ENCODE measurements at places on chromosomes 3 and 15.

GRCh38 chr3:111954228-111954990, 24.4 kb upstream of the ABHD10 start:
- DNase-seq, result no peak

- DNase-seq, result no peak
Observed at GRCh38 chr3:14505001-14505802, 34.9 kb downstream of the GRIP2 start.

DNA sequence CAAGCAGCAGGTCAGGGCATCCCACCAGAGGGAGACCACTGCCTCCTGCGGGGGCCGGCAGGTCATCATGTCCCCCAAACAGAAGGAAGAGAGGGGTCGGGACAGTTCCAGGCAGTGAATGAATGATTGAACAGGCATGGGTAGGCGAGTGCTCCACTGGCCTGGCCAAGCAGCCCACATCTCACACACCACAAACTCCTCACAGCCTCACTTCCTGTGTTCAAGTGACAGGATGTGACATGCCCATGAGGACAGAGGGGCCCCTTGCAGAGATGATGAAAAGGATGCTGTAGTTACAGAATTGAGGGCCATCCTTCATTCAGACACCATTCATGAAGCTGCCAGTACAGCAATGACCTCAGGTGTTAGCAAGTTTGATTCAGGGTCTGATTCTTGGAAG, 3.7 kb downstream of the IQSEC1 start:
- DNase-seq, result no peak

- peak; percentile 4 for DNase-seq
Observed at GRCh38 chr3:11236588-11237461, 35.4 kb upstream of the ATG7 start.

DNA sequence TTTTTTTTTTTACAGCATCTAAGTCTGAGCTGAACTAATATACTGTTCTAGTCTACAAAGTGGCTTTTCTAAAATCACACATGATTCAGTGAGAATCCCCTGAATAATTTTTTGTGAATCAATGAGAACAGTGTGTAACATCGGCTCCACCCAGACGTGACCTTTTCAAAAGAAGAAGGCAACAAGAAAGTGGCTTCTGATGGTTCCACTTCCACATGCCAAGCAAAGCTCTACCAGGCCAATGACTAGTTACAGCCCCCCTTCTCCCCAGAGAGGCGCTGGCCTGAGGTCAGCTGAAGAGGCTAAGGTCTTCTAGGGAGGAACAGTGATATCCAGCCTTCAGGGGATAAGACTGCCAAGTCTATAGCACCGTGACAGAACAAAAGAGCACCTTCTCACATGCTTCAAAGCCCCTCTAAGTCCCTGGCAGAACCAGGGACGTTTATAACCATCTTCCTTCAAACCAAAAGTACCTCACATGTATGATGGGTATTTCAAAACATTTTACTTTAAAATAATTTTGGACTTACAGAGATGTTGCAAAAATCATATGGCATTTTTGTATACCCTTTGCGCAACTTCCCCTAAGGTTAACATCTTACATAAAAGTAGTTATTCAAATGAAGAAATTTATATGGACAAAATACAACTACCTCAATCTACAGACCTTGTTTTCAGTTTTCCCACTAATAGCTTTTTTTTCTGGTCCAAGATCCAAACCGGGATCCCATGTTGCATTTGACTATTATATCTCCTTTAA, 177.9 kb downstream of the OSBPL10 start:
- DNase-seq, result no peak

- no peak for DNase-seq
Observed at GRCh38 chr3:45966371-45966791, 23.1 kb downstream of the CXCR6 start.

GRCh38 chr3:179146911-179147513, 1.1 kb upstream of the PIK3CA start:
- peak; percentile 75 for DNase-seq

- no peak for DNase-seq
Observed at GRCh38 chr15:89374086-89374981, 39.7 kb upstream of the POLG start.

DNA sequence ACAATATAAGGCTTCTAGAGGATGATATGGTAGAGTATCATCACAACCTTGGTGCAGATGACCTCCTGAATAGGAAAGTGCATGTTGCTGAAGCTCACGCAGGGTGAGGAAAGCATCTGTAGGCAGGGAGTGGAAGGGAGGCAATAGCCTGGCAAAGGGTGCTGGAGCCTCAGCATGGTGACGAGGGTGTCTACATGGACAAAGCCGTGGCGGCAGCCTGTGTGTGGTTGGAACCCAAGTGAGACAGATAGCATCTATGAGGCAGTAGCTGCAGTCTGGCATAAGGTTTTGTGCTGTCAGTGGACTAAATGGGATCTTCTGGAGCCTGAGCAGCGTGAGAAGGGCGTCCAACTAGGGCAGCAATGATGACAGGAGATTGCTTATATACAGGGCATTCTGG, 132.5 kb downstream of the DLG1 start:
- no peak for DNase-seq

DNA sequence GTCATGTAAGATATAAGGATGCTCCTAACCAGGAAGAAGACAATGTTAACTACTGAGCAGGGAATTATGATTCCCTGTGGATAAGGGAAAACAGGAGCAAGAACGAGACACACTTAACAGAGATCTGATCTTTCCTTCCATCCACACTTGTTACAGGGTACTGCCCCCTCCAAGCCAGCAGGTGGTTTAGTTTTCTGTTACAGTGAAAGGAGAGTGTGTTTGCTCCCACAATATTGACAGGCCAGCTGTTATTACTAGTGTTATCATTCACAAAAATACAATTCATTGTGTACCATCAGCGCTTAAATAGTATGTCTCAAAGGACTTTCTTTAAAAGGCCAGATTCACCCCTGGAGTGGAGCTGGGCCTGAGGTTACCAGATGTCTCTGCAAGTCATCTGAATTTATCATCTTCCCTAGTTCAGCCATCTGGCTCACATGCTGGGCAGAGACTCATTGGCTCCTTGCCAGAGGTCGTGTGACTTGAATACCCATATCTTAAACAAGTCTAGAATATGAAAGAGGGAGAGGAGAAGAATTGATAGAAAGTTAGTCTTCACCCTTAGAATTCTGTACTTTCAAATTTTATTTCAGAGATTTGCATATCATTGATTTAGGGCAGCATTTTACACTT, 16.8 kb upstream of the FMN1 start:
- no peak for DNase-seq

DNA sequence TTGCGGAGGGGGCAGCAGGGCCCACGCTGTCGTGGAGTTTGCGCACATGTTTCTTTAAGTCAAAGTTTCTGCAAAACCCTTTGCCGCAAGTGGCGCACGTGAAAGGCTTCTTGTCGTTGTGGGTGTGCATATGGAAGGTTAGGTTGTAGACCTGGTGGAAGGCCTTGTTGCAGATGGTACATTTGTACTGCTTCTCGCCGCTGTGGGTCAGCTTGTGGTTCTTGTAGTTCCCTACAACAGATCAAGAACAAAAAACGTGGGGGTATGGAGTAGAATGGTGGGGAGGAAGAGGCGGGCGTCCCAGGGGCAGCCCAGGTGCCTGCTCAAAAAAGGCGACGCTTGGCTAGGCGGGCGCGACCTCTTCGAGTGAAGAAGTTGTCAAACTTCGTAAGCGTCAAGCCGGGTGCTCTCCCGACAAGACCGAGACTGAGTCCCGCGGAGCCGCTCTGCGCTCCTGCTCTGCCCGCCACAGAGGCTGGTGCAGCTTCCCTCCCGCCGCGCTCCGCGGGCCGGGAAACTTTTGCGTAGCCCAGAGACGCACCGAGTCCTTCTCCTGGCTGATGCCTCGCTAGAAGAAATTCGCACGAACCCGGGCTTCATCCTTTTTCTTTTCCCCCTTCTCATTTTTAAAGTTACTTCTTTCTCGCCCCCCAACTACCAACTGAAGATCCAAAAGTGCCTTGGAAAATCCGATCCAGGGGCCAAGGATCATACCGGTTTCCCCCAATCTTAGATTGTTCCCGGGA, 3.1 kb downstream of the FEZF2 start:
- no peak for DNase-seq

- DNase-seq, result no peak
Observed at GRCh38 chr3:183695569-183696364, 1.8 kb upstream of the YEATS2 start.

DNA sequence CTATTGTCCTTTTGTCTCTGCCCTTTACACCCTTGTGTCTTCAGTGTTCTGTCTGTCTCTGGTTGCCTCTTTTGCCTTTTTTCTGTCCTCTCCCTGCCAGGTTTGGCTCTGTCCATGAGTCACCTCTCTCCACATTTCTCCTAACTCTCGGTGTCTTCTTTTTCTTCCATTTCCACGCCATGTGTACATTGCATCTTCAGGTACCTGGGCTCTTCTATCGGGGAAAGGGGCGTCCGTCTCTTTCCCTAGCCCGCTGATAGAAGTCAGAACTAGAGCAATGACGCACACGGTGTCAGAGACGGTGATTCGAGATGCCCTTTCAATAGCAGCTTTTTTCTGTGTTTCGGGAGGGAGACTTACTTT, 641 bp downstream of the OPA1 start:
- DNase-seq, result no peak

GRCh38 chr15:99547517-99547916, 18.3 kb upstream of the MEF2A start:
- no peak for DNase-seq

GRCh38 chr3:31244929-31245817, 287.6 kb upstream of the STT3B start:
- no peak for DNase-seq

DNA sequence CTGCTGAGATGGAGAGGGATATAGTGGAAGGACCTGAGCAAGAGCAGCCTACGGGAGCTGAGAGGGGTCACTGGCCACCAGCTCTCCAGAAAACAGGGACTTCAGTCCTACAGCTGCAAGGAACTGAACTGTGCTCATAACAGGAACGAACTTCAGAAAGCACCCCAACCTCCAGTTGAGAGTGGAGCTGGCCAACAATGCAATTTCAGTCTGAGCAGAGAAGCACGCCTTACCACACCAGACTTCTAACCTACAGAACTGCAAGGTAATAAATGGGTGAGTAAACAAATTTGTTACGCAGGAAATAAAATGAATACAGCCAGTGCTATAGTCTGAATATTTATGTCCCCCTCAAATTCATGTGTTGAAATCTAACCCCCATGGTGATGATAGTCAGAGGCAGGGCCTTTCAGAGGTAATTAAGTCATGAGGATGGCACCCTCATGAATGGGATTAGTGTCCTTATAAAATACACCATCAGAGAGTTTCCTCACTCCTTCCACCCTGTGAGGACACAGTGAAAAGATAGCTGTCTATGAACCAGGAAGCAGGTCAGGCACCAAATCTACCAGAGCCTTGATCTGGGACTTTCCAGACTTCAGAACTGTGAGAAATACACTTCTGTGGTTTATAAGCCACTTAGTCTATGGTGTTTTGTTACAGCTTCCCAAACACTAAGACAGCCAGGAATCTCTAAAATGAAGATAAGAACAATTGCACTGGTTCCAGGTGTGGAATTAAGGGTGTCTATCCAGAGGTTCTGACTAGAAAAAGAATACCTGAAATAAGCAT, 58.6 kb downstream of the SYNM start:
- DNase-seq, result no peak

DNA sequence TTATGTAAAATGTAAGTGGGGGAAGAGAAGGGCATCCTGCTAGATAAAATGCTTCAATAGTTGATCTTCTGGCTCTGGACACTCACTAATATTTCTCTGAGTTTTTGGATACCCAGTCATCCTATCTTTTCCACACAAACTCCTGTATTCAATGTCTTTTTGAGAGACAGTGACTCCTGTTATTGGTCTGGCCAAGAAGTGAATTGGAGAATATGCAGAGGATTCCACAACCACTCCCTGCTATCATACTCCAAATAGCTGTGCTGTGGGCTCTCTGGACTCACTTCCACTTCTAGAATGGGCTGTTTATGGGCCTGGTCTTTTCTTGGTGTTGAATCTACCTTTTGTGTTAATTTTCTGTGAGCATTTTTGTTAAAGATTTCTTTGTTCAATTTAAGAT, 376.8 kb downstream of the NLGN1 start:
- no peak for DNase-seq

DNA sequence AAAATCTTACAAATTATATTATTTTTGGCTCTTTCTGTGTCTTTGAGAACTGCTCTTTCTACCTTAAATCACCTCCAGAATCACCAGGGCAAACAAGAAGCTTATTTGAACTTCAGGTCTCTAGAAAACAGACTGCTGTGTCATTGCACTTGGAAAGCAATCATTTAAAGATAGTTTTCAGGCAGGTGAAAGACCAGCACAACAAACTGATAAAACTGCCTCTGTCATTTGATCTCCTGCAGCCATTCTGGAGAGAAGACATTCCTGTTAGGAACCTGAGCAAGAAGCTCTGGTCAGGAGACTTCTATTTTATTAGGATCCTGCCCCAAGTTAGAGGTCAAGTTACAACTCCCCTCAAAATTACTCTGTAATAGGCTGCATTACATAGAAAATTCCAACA, 50.7 kb upstream of the AP4E1 start:
- DNase-seq, result no peak

GRCh38 chr3:102887431-102887830, 452.6 kb downstream of the ZPLD1 start:
- no peak for DNase-seq

DNA sequence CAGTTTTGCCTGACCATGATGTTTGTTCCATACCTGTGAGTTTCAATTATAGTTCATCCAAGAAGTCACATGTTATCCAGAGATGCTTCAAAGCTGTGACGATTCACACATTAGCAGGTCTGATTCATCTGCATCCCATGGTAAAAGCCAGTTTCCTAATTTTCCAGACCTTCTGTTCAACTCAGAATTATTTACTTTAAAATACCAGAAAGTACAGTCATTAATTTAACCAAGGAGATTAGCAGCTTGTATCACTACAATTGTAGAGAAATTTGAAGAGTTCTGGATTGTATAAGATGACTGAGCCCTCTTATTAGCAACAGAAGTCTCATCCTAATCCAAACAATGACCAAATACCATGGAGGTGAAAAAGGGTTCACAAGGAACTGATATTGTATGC, 76.1 kb upstream of the THBS1 start:
- no peak for DNase-seq

GRCh38 chr3:89787485-89787884, 680.1 kb downstream of the EPHA3 start:
- no peak for DNase-seq
